ENCODE measurements at places on chromosomes 12 and 14. TPM values are rescaled to one million over a fixed set of nuclear protein-coding genes. Genes with fewer than 3 reads are reported as not detected.

The ABHD12B gene
- polyA plus RNA-seq: not detected

The GALNT4 gene
- 5.5 TPM for polyA plus RNA-seq

The SLC25A21 gene
- 0.89 TPM for polyA plus RNA-seq

- peak; percentile 32 for DNase-seq
Measured at GRCh38 chr14:65255583-65256461, 153.5 kb upstream of the MAX start.

- no peak for DNase-seq
Measured at GRCh38 chr12:42564556-42564955, 25.0 kb downstream of the PRICKLE1 start.

GRCh38 chr14:101132051-101132571, 228.6 kb upstream of the RTL1 start:
- DNase-seq: no peak

- no peak for DNase-seq
Measured at GRCh38 chr12:122860854-122861586, 25.8 kb downstream of the HIP1R start.

GRCh38 chr12:13962699-13963098, 18.7 kb downstream of the GRIN2B start:
- DNase-seq: peak; percentile 20

All from A549 (cell line).